ENCODE measurements at places on chromosomes 13 and 19. TPM values are rescaled to one million over a fixed set of nuclear protein-coding genes. Genes with fewer than 3 reads are reported as not detected.
A peak's percentile ranks its signal among the peaks of the same experiment; 100 is the strongest.

GRCh38 chr13:109333893-109334651, 452.3 kb downstream of the IRS2 start:
- DNase-seq = peak; percentile 42

DNA sequence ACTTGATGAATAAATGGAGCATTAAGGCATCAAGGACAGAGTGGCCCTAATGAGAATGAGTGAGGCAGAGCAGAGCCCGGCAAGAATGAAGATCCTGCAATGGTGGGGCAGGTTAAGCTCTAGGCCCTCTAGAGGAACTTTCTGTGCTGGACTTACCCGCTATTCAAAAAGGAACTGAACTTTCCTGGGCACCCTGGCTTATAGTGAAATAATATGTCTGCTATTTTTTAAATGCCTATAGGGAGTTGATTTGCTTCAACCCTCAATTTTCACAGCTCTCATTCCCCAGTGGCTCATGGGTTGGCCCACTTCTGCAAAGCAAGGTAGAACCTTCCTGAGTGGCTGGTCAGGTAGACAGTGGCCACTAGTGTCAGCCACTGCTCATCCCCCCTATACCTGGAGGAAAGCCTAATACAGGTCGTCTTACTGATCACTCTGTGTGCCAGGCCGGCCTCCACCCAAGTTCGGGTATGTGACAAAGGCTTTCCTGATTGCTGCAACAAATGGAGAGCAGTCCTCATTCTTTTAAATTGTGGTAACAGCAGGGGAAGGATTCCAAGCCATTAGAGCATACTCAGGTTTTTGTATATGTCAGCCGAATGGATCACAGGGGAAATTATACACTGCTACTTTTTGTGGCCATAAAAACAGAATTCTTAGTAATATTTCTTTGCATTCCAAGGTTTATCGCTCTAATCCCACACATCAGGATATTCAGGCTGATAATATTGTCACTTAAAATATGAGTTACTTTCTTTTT, 103.0 kb downstream of the KL start:
- no peak for DNase-seq

- DNase-seq = no peak
Observed at GRCh38 chr19:35549174-35549788, 3.9 kb downstream of the TMEM147 start.

The KL gene
- total RNA-seq = 2.1 TPM

The UQCR11 gene
- 1,120 TPM for total RNA-seq

The RFPL4AL1 gene
- not detected for total RNA-seq

Data from left ventricle myocardium superior (tissue), 1 donor.